Aorta (tissue), 5 donors: ENCODE measurements at places on chromosomes 2 and 18.

GRCh38 chr2:4938206-4938605 lies 754.0 kb upstream of the SOX11 start:
- no peaks in the 10 kb centered on the region for H3K27me3 ChIP-seq
- no peak overlapping the region for H3K4me3 ChIP-seq
- no peak overlapping the region for H3K27ac ChIP-seq
- H3K4me1 ChIP-seq, result no peaks in the 10 kb centered on the region
- no peak for DNase-seq
- H3K36me3 ChIP-seq, result no peaks in the 10 kb centered on the region

GRCh38 chr2:148875387-148876051 lies 492 bp downstream of the KIF5C start:
- no peak overlapping the region for H3K27ac ChIP-seq
- no peaks in the 10 kb centered on the region for H3K27me3 ChIP-seq
- H3K36me3 ChIP-seq, result no peaks in the 10 kb centered on the region
- peaks cover 3% of the 10 kb centered on the region for H3K4me1 ChIP-seq

DNA sequence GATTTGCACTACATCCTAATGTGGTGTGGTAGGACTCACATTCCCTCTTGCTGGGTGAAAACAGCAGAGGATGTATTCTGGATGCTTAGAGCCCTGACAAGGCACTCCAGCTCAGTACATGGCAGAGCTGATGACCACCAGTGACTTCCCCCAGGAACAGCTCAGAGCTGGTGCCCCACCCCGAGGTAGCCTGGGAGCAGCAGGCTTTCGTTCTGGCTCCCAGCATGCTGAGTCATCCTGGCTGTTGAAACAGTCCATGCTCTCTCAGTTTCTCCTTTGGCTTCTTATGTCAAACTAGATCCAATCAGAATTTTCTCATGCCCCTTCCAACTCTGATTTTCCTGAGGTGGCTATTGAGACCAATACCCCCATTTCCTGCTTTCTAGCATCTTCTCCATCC lies 438.2 kb downstream of the NBAS start:
- H3K27ac ChIP-seq, result no peak overlapping the region
- H3K4me3 ChIP-seq, result no peak overlapping the region
- no peaks in the 10 kb centered on the region for H3K36me3 ChIP-seq

DNA sequence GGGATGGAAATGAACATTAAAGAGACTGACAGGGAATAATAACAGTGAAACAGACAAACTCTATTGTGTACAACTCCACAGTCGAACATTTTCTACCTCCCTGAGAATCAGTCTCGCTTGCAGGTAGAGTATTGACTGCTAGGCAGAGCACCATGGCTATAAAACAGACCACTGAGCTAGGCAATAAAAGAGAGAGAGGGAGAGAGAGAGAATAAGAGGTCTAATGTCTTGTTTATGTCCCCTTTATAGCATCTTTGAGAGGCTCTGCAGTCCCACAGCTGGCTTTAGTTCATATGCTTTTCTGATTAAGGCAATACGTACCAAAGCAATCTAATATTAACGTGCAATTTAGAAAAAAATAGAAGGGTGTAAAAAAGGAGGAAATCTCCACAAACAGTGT lies 652.6 kb downstream of the NRXN1 start:
- H3K4me1 ChIP-seq, result no peaks in the 10 kb centered on the region
- H3K27ac ChIP-seq, result no peak overlapping the region
- no peaks in the 10 kb centered on the region for H3K36me3 ChIP-seq
- H3K4me3 ChIP-seq, result no peak overlapping the region

- H3K4me3 ChIP-seq, result no peak overlapping the region
- no peak for DNase-seq
- H3K4me1 ChIP-seq, result no peaks in the 10 kb centered on the region
- no peaks in the 10 kb centered on the region for H3K36me3 ChIP-seq
These were observed 318.9 kb upstream of the ACVR2A start for GRCh38 chr2:147525819-147526489.

DNA sequence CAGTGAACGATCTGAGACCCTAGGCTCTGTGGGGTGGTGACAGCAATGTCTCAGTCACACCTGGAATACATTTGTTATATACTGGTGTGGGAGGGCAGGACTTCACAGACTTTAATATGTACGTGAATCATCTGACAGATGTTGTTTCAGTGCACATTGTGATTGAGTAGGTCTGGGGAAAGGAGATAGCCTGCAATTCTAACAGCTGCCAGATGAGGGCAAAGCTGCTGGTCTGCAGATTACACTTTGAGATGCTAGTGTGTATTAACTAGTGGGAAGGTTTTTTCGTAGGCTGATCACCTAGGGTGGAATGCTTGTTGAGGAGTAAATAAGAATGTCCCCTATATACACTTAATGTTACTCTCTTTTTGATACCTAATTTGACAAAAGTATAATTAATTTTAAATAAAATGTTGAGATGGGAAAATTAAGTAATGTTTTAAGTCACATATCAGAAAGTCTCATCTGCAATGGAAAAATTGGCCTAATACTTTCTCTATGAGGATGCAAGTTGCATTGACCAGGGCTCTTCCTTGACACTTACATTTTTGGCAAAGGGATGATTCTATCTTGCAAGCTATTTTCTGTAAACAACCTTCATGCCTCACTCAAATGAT lies 496.9 kb upstream of the HNMT start:
- no peaks in the 10 kb centered on the region for H3K27me3 ChIP-seq
- H3K4me3 ChIP-seq, result no peak overlapping the region
- peaks cover 3% of the 10 kb centered on the region for H3K36me3 ChIP-seq
- no peak for DNase-seq
- no peaks in the 10 kb centered on the region for H3K4me1 ChIP-seq

DNA sequence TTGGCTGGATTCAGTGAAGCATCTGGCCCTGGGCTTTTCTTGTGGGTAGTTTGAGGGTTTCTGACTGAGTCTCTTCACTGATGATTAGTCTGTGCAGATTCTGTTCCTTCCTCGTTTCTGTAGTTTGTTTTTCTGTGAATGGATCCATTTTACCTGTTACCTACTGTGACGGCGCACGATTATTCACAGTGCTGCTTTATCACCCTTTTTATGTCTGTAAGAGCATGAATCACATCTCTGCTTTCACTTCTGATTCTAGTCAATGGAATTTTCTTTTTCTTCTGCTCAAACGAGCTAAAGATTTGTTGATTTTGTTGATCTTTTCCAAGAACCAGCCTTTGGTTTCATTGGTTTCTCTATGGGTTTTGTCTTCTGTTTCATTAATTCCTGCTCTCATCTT lies 60.8 kb downstream of the SLC66A2 start:
- no peak overlapping the region for H3K4me3 ChIP-seq
- no peaks in the 10 kb centered on the region for H3K4me1 ChIP-seq
- H3K36me3 ChIP-seq, result no peaks in the 10 kb centered on the region
- no peak for DNase-seq
- no peak overlapping the region for H3K27ac ChIP-seq
- H3K27me3 ChIP-seq, result no peaks in the 10 kb centered on the region

GRCh38 chr2:20611077-20611843 lies 39.6 kb downstream of the HS1BP3 start:
- H3K36me3 ChIP-seq, result no peaks in the 10 kb centered on the region
- H3K27me3 ChIP-seq, result no peaks in the 10 kb centered on the region
- H3K27ac ChIP-seq, result peak overlapping the region; percentile 82
- peak; percentile 86 for DNase-seq
- no peak overlapping the region for H3K4me3 ChIP-seq

DNA sequence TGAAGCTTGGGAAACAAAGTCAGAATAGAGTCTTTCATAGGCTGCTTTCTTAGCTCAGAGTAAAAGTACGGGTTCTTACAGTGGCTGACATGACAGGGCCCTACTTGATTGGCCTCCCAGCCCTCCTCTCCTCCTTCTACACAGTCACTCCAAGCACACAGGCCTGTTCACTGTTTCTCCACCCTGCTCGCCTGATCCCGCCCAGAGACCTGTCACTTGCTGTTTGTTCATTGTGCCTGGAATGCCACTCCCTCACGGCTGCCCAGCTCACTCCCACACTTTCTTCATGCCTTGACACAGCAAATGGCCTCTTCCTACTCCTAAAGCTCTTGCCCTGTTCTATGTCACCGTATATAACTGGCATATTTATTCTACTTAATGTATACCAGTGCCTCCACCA lies 104.8 kb downstream of the MAP4K4 start:
- no peak overlapping the region for H3K27ac ChIP-seq
- H3K36me3 ChIP-seq, result no peaks in the 10 kb centered on the region
- peaks cover 4% of the 10 kb centered on the region for H3K4me1 ChIP-seq
- no peak overlapping the region for H3K4me3 ChIP-seq

- peak overlapping the region; percentile 69 for H3K27ac ChIP-seq
- DNase-seq, result no peak
- H3K4me1 ChIP-seq, result no peaks in the 10 kb centered on the region
- no peak overlapping the region for H3K4me3 ChIP-seq
- H3K27me3 ChIP-seq, result no peaks in the 10 kb centered on the region
These were observed 76.9 kb downstream of the WDSUB1 start for GRCh38 chr2:159209341-159210306.

DNA sequence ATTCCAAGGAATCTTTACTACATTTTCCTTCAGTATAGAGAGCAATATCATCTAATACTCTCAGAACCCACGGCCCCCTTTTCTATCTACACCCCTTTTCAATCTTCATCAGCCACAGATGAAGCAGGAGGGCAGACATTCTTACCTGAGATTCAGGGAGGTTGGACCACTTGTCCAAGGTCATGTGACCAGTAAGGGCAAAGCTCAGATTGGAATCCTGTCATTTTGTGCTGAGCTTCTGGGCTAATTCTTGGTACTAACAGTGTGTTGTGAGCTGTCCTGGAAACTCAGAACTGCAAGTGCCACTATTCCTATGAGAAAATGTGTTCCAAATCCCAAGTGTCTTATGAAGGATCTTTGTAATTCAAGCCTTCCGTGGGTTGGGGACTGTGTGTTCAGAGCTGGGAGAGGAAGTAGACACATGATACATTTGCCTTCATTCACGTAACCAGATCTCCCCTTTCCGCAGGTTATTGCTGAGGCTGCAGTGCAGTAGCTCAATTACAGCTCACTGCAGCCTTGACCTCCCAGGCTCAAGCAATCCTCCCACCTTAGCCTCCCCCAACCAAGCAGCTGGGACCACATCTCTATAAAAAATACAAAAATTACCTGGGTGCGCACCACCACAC lies 3.3 kb downstream of the CHRNA1 start:
- no peak overlapping the region for H3K27ac ChIP-seq
- no peaks in the 10 kb centered on the region for H3K27me3 ChIP-seq
- H3K36me3 ChIP-seq, result no peaks in the 10 kb centered on the region
- H3K4me3 ChIP-seq, result no peak overlapping the region

GRCh38 chr18:77346208-77346810 lies 96.7 kb downstream of the GALR1 start:
- H3K27me3 ChIP-seq, result no peaks in the 10 kb centered on the region
- no peak for DNase-seq
- H3K36me3 ChIP-seq, result no peaks in the 10 kb centered on the region
- no peak overlapping the region for H3K27ac ChIP-seq
- H3K4me3 ChIP-seq, result no peak overlapping the region

- H3K36me3 ChIP-seq, result no peaks in the 10 kb centered on the region
- DNase-seq, result no peak
- H3K27me3 ChIP-seq, result no peaks in the 10 kb centered on the region
- peaks cover 6% of the 10 kb centered on the region for H3K4me1 ChIP-seq
These were observed 87.4 kb downstream of the COL6A3 start for GRCh38 chr2:237326266-237327171.

DNA sequence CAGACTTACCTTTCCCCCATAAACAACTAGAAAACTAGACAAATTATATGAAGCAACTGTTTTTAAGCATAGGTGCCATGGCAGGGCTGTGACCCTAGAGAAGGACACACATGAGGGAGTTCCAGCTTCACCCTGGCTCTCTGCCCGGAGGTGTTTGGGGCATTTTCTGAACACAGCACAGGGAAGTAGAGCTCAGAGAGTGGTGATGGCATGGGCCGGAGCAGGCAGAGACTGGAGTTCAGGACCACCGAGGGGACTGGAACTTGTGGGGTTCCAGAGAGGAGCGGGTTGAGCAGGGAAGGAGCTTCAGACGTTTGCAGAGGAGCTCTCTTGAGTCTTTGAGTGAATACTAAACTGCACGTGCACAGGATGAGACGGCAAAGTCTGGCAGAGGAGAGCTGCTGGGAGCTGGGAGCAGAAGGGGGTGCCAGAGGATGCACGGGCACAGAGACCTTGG lies 26.5 kb upstream of the KLF11 start:
- no peaks in the 10 kb centered on the region for H3K27me3 ChIP-seq
- no peaks in the 10 kb centered on the region for H3K4me1 ChIP-seq
- no peak overlapping the region for H3K27ac ChIP-seq
- DNase-seq, result peak; percentile 34
- no peaks in the 10 kb centered on the region for H3K36me3 ChIP-seq
- H3K4me3 ChIP-seq, result no peak overlapping the region

GRCh38 chr2:26507932-26508331 lies 30.0 kb upstream of the OTOF start:
- H3K4me1 ChIP-seq, result no peaks in the 10 kb centered on the region
- H3K4me3 ChIP-seq, result no peak overlapping the region
- no peak overlapping the region for H3K27ac ChIP-seq
- H3K36me3 ChIP-seq, result no peaks in the 10 kb centered on the region

- H3K4me3 ChIP-seq, result no peak overlapping the region
- H3K27me3 ChIP-seq, result no peaks in the 10 kb centered on the region
These were observed 408.0 kb downstream of the RNF144A start for GRCh38 chr2:7325186-7325585.

DNA sequence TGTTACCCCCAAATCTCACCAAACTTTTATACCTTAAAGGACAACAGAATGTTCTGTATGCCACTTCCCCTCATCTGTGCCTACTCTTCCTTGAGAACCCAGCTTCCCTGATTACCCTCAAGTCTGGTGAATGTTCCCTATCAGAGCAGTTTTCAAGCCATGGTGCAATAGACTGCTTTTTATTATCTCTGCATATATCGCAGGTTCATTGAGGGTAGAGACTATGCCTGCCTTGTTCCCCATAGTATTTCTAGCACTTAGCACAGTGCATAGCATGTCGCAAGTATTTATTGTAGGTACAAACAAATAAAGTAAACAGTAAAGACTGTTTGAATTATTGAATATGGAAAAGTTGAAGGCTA lies 146.6 kb downstream of the HAUS1 start:
- H3K27ac ChIP-seq, result no peak overlapping the region
- H3K36me3 ChIP-seq, result no peaks in the 10 kb centered on the region
- no peaks in the 10 kb centered on the region for H3K27me3 ChIP-seq
- peaks cover 3% of the 10 kb centered on the region for H3K4me1 ChIP-seq
- H3K4me3 ChIP-seq, result no peak overlapping the region

DNA sequence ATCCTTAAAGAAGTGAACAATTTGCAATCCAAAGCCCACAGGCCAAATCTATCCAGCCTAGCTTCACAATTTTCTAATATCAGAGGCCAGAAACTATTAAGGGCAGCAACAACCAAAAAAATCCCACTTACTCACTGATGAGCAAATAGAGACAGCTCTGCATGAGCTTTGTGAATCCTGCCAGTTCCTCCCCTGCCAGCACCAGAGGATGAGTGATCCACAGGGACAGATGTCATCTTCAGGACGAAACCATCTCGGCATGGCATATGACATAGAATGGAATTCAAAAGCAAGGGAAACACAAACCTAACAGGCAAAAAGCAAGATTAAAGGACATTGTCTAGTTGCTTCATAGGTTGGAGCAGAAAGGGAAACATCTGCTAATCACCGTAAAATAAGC lies 2.2 kb upstream of the DSC2 start:
- H3K27ac ChIP-seq, result no peak overlapping the region
- no peak overlapping the region for H3K4me3 ChIP-seq
- no peaks in the 10 kb centered on the region for H3K4me1 ChIP-seq
- no peak for DNase-seq

GRCh38 chr2:116510117-116510671 lies 1304.3 kb upstream of the DDX18 start:
- H3K36me3 ChIP-seq, result no peaks in the 10 kb centered on the region
- no peak overlapping the region for H3K4me3 ChIP-seq
- H3K4me1 ChIP-seq, result no peaks in the 10 kb centered on the region
- H3K27ac ChIP-seq, result no peak overlapping the region
- H3K27me3 ChIP-seq, result no peaks in the 10 kb centered on the region

GRCh38 chr2:138359532-138359931 lies 142.0 kb upstream of the SPOPL start:
- no peaks in the 10 kb centered on the region for H3K36me3 ChIP-seq
- peaks cover 6% of the 10 kb centered on the region for H3K4me1 ChIP-seq
- no peak for DNase-seq
- no peak overlapping the region for H3K27ac ChIP-seq
- no peaks in the 10 kb centered on the region for H3K27me3 ChIP-seq
